ENCODE measurements at places on chromosomes 3 and 15.

DNA sequence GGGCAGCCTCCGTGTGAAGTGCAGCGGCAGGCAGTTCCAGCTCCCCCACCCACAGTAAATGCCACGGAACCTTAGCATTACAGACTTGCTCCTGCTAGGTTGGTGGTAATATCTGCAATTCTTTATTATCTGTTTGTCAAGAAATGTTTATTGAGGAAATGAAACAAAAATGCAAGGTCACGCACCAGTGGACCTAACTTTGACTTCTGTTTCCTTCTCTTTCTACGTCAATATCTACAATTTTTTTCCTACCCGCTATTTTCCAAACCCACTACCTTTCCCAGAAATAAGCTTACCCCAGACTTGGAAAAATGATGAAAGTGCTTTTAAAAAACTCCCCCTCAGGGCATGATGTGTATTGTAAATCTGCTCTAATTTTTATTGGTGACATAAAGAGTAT, 18.9 kb downstream of the ILDR1 start:
- DNase-seq: no peak

- DNase-seq: peak; percentile 46
These were observed 77.2 kb downstream of the TBC1D2B start for GRCh38 chr15:78000091-78000926.

- no peak for DNase-seq
These were observed 34.8 kb downstream of the LMCD1 start for GRCh38 chr3:8536096-8537056.

- DNase-seq: no peak
These were observed 92.6 kb downstream of the ALDH1A2 start for GRCh38 chr15:57972864-57973263.

- DNase-seq: no peak
These were observed 24.8 kb downstream of the ZBTB38 start for GRCh38 chr3:141392897-141393734.

DNA sequence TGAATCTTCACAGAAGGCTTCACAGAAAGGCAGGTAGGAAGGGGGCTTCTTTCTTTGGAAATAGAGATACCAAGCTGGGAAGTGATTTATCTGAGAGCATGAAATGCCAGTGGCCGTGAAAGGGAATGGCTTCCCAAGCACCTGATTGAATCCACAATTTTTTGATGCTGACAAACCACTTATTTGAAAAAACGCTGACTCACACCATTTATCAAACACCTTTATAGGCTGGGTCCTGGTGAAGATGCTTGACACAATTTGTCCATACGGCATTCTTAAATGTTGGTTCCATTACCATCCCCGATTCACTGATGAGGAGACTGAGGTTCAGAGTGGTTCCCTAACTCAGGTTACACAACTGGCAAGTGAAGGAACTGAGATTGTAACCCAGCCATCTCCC, 64.1 kb upstream of the POMGNT2 start:
- no peak for DNase-seq

GRCh38 chr3:99767291-99767690, 50.4 kb upstream of the CMSS1 start:
- no peak for DNase-seq

GRCh38 chr3:151452841-151453240, 8.0 kb downstream of the IGSF10 start:
- DNase-seq: no peak

DNA sequence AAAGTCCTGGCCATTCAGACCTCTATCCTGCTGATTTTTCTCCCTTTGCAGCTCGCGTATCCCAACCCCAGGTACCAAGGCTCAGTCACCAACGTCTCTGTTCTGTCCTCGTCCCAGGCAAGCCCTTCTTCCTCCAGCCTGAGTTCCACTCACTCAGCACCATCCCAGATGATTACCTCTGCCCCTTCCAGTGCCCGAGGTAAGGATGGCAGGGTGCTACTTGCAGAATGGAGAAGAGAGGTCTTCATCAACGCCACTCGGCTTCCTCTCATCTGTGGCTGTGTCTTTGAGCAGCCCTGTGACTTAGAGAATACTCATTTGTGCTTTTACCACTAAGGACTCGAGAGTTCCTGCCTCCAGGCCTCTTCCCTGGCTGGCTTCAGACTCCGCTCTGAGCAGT, 22.6 kb upstream of the MANF start:
- no peak for DNase-seq

- DNase-seq: no peak
These were observed 81.0 kb downstream of the TMEM108 start for GRCh38 chr3:133119176-133119575.

DNA sequence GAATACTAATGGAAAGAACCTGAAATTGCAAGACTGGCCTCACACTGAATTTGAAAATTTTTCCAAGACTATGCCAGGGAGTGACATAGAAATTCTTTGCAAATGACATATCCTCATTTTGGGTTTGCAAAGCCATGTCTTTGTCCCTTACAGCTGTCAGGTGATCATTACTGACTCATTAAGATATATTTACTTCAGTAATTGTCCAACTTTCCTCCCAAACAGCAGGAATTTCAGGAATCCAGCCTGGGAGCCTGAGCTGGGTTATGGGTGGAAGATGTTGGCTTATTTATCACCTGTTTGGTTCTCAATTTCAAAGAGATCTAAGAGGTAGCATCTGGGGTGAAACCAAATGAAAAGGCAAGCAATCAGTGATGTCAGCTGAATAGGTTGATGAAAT, 111.6 kb upstream of the ACP3 start:
- DNase-seq: no peak

- no peak for DNase-seq
These were observed 28.5 kb downstream of the SCG5 start for GRCh38 chr15:32669896-32670611.

DNA sequence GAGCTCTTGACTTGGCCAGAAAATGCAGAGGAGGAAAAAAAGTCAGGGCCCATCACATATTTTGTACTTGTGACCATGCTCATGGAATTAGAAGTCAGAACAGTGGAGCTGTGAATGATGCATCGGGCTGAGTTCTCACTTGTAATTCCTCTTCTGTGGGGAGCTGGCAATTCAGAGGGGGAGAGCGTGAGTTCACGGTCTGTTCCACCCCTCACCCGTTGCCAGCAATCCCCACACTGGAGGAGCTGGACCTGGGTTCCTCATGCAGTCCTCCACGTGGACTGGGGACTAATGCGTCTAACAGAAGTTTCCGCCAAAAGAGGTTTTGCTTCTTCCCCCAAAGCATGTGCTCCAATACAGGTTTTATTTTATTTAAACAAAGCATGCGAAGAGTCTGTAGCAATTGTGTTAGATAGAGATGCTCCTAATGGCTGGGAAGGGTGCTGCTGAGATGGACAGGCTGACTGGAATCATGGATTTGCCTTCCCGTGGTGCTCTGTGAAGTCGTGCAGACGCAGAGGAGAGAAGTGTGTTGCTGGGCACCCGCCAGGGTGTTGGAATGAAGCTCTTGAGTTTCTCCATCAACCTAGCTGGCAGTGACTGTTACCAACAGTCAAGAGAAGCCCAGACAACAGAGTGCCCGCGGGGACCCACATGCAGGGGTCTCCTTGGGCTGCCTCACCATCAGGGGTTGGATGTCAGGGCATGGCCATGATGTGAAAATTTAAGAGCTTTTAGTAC, 77.4 kb upstream of the PCSK6 start:
- no peak for DNase-seq

- no peak for DNase-seq
These were observed 842 bp downstream of the PCCB start for GRCh38 chr3:136250903-136251460.

- DNase-seq: no peak
These were observed 428.1 kb downstream of the TAFA4 start for GRCh38 chr3:68504201-68504600.

DNA sequence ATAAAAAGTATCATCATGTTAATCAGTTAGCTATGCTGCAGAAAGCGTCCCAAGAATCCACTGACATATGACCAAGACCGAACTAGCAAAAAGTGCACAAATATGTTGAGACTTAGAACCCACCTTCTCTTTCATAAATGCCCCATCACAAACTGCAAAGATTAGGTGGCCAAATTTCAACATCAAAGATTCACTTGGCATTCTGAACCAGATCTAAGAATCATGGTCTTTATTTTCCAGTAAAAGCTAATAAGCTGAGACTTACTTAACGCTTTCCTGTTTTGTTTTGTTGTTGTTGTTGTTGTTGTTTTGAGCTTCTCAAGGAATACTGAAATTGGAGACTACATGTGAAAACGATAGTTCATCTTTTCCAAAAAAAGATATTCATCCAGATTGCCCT, 62.4 kb downstream of the ZBTB20 start:
- DNase-seq: no peak

GRCh38 chr15:91927585-91927984, 74.1 kb downstream of the SLCO3A1 start:
- DNase-seq: no peak

DNA sequence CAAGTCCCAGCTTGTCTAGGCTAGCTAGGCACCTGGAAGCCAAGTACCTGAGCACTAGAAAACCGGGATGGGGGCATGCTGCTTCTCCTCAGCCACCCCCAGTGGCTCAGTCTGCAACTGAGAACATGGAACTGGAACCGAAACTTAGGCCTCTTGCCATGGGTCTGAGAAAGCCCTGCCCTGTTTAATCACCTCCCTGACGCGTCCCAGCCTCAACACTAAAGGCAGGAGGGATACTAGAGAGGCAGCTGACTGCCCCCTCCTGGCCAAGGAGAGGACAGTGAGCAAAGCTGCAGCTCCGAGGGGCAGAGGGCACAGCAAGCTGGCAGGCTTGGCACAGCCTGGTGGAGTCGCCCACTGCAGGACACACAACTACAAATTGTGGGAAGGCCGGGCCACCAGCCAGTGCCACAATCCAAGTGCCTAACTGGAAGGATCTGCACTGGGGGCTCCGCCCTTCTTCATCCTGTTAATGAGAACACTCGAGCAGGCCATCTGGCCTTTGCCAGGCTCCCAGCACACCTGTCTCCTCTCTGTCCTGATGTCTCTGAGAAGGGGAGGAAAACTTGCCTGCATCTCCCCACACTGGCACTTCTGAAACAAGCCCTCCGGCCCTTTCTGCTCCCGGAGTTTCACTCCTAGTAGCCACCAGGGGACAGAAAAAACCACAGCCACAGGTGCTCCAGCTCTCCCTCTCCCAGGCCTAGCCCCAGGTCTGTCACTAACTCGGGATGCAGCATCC, 53.7 kb downstream of the BDH1 start:
- no peak for DNase-seq

- no peak for DNase-seq
These were observed 188.1 kb downstream of the MINAR1 start for GRCh38 chr15:79620112-79620857.

GRCh38 chr3:66629982-66630368, 129.2 kb upstream of the LRIG1 start:
- no peak for DNase-seq

GRCh38 chr3:52874160-52874701, 23.1 kb downstream of the STIMATE start:
- DNase-seq: no peak

GRCh38 chr15:83088876-83089275, 18.6 kb upstream of the TM6SF1 start:
- DNase-seq: no peak

DNA sequence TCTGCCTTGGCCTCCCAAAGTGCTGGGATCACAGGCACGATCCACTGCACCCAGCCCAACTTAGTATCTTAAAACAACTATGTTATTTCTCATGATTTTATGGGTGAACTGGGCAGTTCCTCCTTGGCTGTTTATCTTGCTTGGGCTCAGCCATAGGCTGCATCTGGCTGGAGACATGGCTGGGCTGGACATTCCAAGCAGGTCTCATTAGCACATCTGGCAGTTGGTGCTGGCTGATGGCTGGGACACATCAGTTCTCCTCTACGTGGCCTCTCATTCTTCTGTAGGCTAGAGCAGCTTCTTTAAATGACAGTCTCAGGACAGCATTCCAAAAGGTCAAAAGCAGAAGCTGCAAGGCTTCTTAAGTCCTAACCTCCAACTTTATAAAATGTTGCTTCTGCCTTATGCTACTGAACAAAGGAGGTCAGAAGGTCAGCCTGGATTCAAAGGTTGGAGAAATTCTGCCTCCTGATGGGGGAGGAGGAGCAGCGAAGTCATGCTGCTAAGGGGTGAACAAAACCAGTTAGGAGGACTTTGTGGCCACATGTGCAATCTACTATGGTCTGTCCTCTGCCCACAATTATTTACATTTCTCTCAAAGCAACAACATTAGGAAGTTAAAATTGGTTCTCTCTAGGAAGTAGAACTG, 144.0 kb downstream of the AQP9 start:
- no peak for DNase-seq

DNA sequence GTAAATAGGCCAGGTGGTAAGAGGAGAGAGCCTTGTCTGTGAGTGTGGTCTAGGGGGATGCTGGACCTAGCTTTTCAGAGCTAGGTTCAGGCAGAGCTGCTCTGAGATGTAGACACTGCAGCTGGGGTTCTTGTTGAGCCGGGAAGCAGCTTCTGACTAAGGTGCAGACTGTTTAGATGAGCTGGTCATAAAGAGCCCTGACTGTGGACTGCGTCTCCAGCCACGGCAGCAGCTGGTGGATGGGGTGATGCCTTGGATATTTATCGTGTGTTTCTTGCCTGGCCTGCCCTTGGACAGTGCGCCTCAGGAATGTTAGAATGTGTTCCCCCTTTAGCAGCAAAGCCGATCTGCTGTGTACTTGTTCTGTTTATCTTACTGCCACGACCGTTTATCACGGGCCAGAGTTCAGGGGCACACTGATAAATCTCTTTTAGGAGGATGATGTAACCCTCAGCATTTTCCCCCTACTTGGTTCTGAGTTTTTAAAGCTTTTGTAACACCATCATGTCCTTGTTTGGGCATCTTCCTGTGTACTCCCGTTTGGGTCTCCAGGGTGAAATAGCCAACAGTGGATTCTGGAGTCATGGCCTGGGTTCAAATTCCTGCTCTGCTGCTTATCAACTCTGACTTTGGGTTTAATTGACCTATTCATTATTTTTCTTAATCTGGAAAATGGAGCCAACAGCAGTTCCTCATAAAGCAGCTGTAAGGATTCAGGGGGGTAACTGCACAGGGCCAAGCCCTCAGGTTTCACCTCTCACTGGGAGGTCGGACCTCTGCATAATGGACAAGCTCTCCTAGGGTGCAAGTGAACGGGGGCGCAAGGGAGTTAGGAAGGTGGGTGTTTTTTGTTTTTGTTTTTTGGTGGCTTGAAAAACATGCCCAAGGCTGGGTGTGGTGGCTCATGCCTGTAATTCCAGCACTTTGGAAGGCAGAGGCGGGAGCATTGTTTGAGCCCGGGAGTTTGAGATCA, 51.4 kb downstream of the FLNB start:
- DNase-seq: no peak

DNA sequence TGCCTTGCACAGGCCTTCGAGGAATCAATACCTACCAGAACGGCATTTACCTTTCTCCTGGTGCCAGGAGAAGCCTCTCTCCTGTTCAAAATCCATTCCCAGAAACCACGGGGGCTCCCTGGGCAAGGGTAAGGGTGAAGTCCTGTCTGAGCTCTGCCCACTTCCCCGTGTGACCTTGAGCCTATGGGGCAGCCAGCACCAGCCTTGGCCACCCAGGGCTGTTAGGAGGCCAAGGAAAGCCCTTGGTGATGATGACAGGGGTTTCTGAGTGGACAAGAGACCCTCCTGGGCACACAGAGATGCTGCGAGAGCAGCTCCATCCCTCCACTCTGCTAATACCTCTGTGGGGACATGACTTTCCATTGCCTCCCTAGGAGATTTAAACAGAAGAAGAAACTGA, 5.9 kb downstream of the SCN5A start:
- no peak for DNase-seq

GRCh38 chr15:101303408-101303807, 8.4 kb upstream of the SNRPA1 start:
- DNase-seq: no peak

Data from GDM1 (cell line).